ENCODE measurements at places on chromosomes 3 and 15.
A peak's percentile ranks its signal among the peaks of the same experiment; 100 is the strongest.

GRCh38 chr3:13494463-13495350 is 14.6 kb downstream of the HDAC11 start:
- DNase-seq: no peak

- DNase-seq: no peak
Measured at GRCh38 chr3:43581343-43581742, 40.5 kb downstream of the ANO10 start.

DNA sequence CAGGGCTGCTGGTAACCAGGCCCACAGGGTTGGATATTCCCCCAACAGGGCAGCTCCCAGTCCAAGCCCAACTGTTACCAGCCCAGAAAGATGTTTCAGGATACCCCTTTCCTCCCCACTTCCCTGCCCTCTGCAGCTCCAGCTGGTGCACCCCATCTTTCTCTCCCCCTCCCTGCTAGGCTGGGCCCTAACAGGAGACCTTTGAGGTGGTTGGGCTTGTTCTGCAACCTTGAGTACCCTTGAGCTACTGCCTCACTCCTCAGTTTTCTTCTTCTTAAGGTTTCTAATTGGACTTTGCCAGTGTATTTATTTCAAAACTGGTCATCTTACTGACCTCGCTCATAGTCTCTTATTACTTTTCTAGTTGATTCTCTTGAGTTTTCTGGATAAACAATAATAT is 16.9 kb upstream of the INSYN1 start:
- DNase-seq: no peak

DNA sequence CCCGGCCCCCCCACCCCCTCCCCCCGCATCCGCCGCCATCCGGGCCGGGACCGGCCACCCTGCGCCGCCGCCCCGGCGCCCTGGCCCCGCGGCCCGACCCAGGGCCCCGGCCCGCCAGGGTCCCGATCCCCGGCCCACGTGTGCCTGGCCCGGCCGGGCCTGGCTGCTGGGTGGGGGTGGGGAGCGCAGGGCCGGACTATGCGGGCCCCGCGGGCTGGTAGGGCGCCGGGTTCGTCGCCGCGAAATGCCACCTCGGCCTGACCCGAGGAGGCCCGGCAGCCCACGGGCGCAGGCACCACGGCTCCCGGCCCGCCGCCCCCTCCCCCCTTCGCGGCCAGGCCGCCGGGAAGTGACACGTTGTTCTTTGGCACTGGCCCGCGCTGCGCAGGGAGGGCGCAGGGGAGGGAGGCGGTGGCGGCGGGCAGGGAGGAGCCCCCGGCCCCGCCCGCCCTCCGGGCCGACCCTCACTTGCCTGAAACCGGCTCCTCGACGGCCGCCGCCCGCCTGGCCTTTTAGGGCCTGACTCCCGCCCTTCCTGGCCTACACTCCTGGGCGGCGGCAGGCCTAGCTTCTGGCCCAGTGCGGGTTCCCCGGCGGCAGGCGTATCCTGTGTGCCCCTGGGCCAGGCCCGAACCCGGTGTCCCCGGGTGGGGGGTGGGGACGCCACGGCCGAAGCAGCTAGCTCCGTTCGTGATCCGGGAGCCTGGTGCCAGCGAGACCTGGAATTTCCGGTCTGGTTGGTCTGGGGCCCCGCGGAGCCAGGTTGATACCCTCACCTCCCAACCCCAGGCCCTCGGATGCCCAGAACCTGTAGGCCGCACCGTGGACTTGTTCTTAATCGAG is 515 bp downstream of the EIF4G1 start:
- peak; percentile 56 for DNase-seq

DNA sequence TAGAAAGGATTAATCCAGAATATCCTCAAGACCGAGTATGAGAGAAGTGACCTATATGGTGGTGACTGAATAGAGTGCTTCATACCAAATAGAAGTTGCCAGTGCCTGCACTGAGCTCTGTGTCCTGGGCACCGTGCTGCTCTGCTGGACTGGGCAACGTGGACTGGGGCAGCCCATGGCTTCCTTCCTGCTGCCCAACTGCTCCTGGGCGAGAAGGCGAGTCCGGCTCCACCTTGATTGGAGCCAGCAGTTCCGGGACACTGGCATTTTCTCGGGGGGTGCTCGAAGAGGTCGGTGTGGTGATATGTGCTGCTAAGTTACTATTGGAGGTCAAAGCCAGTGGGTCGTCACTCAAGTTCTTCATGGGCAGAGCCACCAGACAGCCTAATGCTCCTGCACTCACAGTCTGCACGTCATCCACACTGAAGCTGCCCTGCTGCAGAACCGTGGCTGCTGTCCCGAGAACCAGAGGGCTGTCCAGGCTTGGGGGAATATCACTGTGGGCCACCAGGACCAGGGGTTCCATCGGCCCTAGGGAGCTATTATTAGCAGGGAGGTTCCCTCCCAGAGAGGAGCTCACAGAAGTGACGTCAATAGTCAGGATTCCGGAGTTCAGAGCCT is 14.1 kb downstream of the ZXDC start:
- no peak for DNase-seq

GRCh38 chr3:47079432-47079831 is 84.5 kb downstream of the SETD2 start:
- no peak for DNase-seq

Measured in CD4-positive, alpha-beta T cell (primary cell).